ENCODE measurements at places on chromosomes 11 and 22. TPM values are rescaled to one million over a fixed set of nuclear protein-coding genes. Genes with fewer than 3 reads are reported as not detected.

DNA sequence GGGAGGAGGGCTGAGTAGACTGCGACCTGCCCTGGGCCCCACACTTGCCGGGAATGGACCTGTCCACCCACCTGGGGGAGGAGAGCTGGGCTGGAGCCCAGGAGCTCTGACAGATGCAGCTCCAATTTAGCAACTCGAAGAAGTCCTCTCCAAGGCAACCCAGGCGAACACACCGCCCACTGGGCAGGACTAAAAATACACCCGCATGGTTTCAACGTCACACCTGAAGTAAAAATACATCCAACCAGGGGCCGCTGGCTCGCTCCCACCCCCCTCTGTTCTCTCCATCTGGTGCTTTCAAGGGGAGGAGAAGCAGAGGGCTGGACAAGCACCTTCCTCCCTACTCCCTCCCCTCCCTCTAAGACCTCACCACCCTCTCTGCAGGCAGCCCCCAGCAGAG lies 119.9 kb downstream of the FEZ1 start:
- H3K27ac ChIP-seq, result peak overlapping the region; percentile 68
- H3K4me1 ChIP-seq, result peaks cover 32% of the 10 kb centered on the region
- no peaks in the 10 kb centered on the region for H3K27me3 ChIP-seq
- peak; percentile 93 for DNase-seq

- peaks cover 88% of the 10 kb centered on the region for H3K36me3 ChIP-seq
- no peaks in the 10 kb centered on the region for H3K4me1 ChIP-seq
- no peak overlapping the region for H3K27ac ChIP-seq
- H3K4me3 ChIP-seq, result no peak overlapping the region
Observed at GRCh38 chr22:46352691-46353386, 17.3 kb downstream of the TRMU start.

DNA sequence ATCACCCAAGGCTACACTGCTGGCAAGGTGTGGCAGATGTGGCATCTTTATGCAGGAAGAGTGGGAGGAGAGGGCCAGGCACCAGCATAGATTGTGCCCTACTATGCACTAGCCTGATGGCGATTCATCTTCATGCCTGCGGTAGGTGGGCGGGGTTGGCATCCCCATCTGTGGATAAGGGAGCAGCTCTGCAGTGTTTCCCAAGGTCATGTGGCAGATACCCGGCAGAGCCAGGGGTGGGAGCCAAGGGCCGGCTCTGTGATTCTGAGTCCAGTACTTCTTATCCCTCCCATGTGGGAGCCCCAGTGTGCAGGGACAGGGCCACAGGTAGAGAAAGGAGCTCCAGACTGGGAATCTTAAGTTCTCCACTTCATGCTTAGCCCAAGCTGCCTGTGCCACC lies 20.0 kb downstream of the CD82 start:
- peaks cover 8% of the 10 kb centered on the region for H3K36me3 ChIP-seq
- peak overlapping the region; percentile 74 for H3K27ac ChIP-seq
- DNase-seq, result no peak
- H3K4me1 ChIP-seq, result no peaks in the 10 kb centered on the region
- no peak overlapping the region for H3K4me3 ChIP-seq
- H3K27me3 ChIP-seq, result no peaks in the 10 kb centered on the region

- H3K36me3 ChIP-seq, result peaks cover 16% of the 10 kb centered on the region
- H3K27ac ChIP-seq, result peak overlapping the region; percentile 15
- H3K27me3 ChIP-seq, result no peaks in the 10 kb centered on the region
- DNase-seq, result no peak
- no peak overlapping the region for H3K4me3 ChIP-seq
Observed at GRCh38 chr22:17853073-17853472, 78.8 kb upstream of the BID start.

GRCh38 chr11:58316142-58316541 lies 42.7 kb downstream of the OR5B17 start:
- H3K27ac ChIP-seq, result no peak overlapping the region
- no peaks in the 10 kb centered on the region for H3K36me3 ChIP-seq
- no peaks in the 10 kb centered on the region for H3K27me3 ChIP-seq

GRCh38 chr11:14422052-14422813 lies 63.2 kb upstream of the RRAS2 start:
- no peaks in the 10 kb centered on the region for H3K27me3 ChIP-seq
- peaks cover 26% of the 10 kb centered on the region for H3K4me1 ChIP-seq
- H3K27ac ChIP-seq, result peak overlapping the region; percentile 57
- peak; percentile 95 for DNase-seq

DNA sequence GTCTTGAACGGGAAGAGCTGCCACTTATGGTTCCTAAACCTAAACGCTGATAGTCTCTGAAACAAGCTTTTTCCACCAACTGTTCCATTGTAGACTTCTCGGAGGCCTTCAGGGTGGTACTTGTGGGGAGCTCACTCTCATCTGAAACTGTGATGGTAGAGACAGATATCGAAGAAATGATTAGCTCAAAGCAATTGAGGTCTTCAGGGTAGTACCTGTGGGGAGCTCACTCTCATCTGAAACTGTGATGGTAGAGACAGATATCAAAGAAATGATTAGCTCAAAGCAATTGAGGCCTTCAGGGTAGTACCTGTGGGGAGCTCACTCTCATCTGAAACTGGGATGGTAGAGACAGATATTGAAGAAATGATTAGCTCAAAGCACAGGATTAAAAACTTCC lies 175.7 kb downstream of the SWAP70 start:
- H3K4me3 ChIP-seq, result no peak overlapping the region
- H3K27ac ChIP-seq, result no peak overlapping the region
- H3K27me3 ChIP-seq, result no peaks in the 10 kb centered on the region
- no peak for DNase-seq

GRCh38 chr11:113710989-113711388 lies 4.9 kb upstream of the TMPRSS5 start:
- no peaks in the 10 kb centered on the region for H3K4me1 ChIP-seq
- H3K27ac ChIP-seq, result no peak overlapping the region
- H3K36me3 ChIP-seq, result no peaks in the 10 kb centered on the region
- H3K4me3 ChIP-seq, result no peak overlapping the region

GRCh38 chr11:30917859-30918478 lies 331.8 kb upstream of the MPPED2 start:
- H3K36me3 ChIP-seq, result no peaks in the 10 kb centered on the region
- H3K4me3 ChIP-seq, result no peak overlapping the region
- no peak for DNase-seq
- H3K4me1 ChIP-seq, result no peaks in the 10 kb centered on the region
- no peaks in the 10 kb centered on the region for H3K27me3 ChIP-seq
- H3K27ac ChIP-seq, result no peak overlapping the region

GRCh38 chr11:94974178-94974577 lies 669 bp downstream of the KDM4D start:
- H3K4me3 ChIP-seq, result peak overlapping the region; percentile 96
- H3K27me3 ChIP-seq, result no peaks in the 10 kb centered on the region

- no peak for DNase-seq
- H3K4me3 ChIP-seq, result no peak overlapping the region
- H3K27ac ChIP-seq, result no peak overlapping the region
- no peaks in the 10 kb centered on the region for H3K36me3 ChIP-seq
- H3K4me1 ChIP-seq, result no peaks in the 10 kb centered on the region
Observed at GRCh38 chr11:122405547-122406341, 249.8 kb upstream of the UBASH3B start.

DNA sequence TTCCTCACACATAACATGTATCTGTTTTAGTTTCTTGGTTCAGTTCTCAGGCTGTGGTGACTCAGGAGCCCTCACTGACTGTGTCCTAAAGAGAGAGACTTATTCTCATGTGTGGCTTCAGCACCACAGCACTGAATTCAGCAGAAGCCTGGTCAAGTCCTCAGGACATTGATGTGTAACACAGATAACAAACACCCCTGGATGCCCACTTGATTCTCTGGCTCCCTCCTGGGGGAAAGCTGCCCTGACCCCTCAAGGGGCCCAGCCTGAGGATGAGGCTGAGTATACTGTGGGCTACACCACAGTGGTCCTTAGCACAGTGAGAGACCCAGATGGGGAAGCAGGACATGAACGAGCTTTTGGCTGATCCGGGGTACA lies 87.2 kb upstream of the VPREB1 start:
- no peaks in the 10 kb centered on the region for H3K36me3 ChIP-seq
- no peaks in the 10 kb centered on the region for H3K4me1 ChIP-seq
- H3K27me3 ChIP-seq, result no peaks in the 10 kb centered on the region
- no peak overlapping the region for H3K4me3 ChIP-seq

DNA sequence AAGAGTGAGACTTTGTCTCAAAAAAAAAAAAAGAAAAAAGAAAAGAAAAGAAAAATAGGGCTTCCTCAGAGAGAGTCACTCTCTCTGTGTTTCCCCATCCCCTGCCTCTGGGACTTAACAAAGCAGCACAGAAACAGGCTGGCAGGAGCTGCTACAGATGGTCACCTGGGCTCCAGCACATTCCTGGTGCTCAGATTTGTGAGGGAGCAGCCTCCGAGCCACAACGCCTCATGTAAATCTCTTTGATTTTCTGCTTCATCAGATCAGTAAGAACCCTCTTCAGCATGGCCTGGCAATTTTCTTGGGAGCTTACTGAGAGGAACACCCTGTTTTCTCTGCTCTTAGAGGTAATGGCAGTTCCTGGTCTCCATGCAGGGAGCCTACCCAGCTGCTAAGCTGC lies 15.2 kb upstream of the LDHA start:
- no peak for DNase-seq
- H3K4me1 ChIP-seq, result peaks cover 13% of the 10 kb centered on the region
- H3K27ac ChIP-seq, result no peak overlapping the region

DNA sequence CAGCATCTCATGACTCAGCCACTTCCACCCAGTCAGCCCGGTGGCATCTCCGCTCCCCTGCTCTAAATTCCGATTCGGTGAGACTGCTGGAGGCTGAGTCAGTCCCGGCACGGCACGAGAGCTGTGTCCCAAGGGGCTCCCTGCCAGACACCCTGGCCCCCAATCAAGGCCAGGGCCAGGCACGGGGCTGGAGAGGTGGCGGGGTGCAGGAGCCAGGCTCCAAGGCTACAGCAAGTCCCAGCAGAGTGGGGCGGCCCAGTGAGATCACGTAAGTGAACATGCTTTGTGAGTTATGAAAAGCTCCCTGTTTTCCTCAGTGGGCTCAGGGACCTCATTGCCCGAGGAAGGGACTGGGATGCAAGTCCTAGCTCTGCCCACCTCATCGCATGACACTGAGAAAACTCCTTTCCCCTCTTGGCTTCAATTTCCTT lies 3.0 kb downstream of the C11orf68 start:
- H3K27ac ChIP-seq, result peak overlapping the region; percentile 98
- H3K27me3 ChIP-seq, result no peaks in the 10 kb centered on the region
- peak overlapping the region; percentile 98 for H3K4me3 ChIP-seq
- peaks cover 62% of the 10 kb centered on the region for H3K4me1 ChIP-seq
- no peaks in the 10 kb centered on the region for H3K36me3 ChIP-seq

CASP5 gene
- not detected for total RNA-seq

TRIM51 gene
- total RNA-seq, result not detected
